ENCODE measurements at places on chromosomes 6 and 20.

DNA sequence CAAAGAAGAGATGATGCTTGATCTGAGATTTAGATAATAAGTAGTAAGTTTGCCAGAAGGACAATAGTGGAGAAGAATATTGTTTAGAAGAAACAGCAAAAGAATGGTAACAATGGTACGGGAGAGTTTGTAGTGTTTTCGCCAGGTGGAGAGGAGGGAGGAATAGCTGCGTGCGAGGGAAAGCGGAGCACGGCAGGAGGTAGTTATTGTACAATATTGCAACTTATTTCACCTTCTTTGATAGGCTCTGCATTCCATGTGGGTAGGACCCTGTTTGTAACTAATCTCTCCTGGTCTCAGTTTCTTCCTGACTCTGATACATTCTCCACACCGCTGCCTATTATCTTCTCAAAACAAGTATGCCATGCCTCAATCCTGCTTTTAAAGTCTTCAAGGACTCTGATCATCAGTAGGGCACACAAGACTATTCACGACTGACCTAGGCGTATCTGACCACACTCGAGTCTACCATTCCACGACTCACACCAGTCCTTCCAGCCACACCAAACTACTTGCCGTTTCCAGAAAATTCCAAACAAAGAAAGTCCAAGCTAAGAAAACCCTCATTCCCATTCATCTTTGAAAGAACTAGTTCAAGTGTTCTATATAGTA is 1.1 kb downstream of the PPIL4 start:
- DNase-seq: no peak

DNA sequence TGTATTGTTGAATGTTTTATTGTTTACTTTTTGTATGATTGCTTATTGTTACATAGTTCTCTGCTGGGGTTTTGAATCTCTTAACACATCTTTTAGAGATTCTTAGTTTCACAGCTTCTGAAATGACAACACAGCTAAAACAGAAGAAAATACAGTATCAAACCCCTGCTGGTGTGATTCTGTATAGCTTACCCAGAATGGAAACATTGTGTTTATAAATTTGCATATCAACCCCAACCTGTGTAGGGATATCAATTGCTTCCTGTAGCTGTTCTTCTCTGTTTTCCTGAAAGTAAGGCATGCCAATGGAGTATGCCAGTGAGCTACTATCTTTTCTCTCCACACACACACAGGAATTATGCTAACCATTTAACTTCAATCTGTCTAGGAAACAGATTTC is 64.3 kb upstream of the ID4 start:
- no peak for DNase-seq

GRCh38 chr6:123017104-123017682 is 21.2 kb downstream of the CLVS2 start:
- no peak for DNase-seq

DNA sequence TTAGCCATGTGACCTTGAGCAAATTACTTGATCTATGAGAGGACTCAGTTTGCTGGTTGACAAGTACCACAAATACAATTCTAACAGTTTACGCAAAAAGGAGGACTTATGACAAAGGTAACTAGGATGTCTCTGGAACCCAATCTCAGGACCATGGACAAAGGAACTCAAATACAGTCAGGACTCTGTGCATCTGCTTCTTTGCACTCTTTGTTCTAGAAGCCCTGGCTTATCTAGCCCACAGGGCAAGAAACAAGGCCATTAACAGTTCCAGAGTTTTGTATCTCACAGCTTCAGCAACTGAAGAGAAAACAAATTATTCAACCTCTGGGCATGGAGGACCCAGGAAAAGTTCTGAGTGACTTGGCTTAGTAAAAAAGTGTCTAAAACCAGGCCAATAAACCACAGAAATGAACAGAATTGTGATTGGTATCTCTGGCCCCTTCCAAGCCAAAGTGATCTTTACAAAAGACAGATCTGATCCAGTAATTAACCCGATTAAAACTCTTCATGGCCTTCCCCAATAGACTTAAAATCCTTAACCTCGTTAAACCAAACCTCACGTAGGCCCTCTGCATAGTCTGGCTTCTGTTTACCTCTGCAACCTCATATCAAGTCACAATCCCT is 5.9 kb downstream of the WASF1 start:
- DNase-seq: no peak

- DNase-seq: no peak
These were observed 6.4 kb upstream of the COL9A1 start for GRCh38 chr6:70309243-70309642.

GRCh38 chr6:134517145-134517658 is 199.3 kb upstream of the SGK1 start:
- peak; percentile 25 for DNase-seq

- peak; percentile 69 for DNase-seq
These were observed 1.1 kb upstream of the RPS6KA2 start for GRCh38 chr6:166627875-166628801.

- DNase-seq: no peak
These were observed 119.0 kb upstream of the SAMD5 start for GRCh38 chr6:147389463-147389862.

GRCh38 chr6:105785066-105785811 is 300.9 kb upstream of the PRDM1 start:
- DNase-seq: no peak

DNA sequence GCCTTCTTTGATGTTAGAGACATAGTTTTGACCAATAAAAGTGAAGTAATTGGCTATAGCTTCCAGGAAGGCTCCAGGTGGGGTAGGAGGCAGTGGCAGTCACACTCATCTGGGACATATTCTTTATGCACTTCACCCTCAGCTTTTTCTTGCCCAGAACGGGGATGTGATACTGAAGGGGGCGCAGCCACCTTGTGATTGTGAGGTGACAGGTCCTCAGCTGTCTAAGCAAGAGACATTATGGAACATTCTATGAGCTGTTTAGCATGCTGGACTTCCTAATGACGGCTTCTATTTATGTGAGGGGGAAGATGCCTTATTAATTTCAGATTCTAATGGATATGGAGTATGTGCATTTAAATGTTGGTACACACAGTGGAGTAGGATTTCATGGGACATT is 151.3 kb upstream of the ZFP64 start:
- peak; percentile 22 for DNase-seq

GRCh38 chr20:35617397-35618262 is 2.0 kb downstream of the SPAG4 start:
- peak; percentile 52 for DNase-seq

- no peak for DNase-seq
These were observed 12.0 kb upstream of the THBS2 start for GRCh38 chr6:169265486-169266131.

- peak; percentile 53 for DNase-seq
These were observed 995 bp downstream of the STK4 start for GRCh38 chr20:44967207-44967807.

DNA sequence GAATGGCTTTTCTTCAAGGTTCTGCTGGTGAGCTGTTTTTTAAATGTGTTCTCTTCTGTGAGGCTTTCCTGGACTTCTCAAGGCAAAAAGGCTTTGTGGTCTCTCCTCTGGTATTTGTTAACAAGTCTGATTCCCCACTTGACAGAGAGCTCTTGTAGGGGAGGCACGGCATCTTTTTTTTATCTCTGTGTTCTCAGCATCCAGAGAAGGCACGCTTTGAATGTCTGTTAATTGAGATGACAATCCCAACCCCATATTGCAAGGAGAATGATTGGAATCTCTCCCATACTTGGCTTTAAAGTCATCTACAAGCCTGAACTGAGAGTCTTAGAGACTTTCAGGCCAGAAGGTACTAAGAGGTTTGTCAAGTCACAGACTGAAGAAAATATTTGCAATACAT is 22.6 kb downstream of the EDN1 start:
- no peak for DNase-seq

DNA sequence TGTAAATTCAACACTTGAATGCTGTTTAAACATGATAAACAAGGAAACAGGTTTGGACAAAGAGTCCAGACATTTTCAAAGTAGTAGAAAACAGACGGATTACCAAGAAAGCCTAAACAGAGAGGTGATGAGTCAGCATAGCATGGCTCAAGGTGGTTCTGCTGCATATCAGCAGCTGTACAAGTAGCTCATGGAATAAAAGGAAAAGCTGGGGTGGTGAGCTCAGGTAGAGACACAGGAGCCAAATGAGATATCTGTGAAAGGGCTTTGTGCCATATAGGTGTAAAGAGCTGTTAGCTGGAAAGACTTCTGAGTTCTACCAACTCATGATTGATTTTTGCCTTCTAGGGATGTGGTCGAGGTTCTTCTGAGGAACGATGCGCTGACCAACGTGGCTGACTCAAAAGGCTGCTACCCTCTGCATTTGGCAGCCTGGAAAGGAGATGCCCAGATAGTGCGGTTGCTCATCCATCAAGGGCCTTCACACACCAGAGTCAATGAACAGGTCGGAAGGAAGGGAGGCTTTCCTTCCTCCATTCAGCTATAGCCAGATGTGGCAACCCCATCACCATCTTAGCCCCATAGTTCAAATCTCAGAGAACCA is 80.7 kb downstream of the ANKS1A start:
- DNase-seq: no peak

- DNase-seq: no peak
These were observed 1.1 kb upstream of the PREX1 start for GRCh38 chr20:48828734-48829460.

GRCh38 chr20:19907326-19908056 is 109.7 kb upstream of the NAA20 start:
- no peak for DNase-seq
